ENCODE measurements at places on chromosomes 6 and 20.

- DNase-seq = no peak
These were observed 42.8 kb downstream of the MYH7B start for GRCh38 chr20:34998331-34998950.

- DNase-seq = no peak
These were observed 6.0 kb downstream of the LAMA5 start for GRCh38 chr20:62360854-62361798.

- DNase-seq = no peak
These were observed 239.8 kb downstream of the CDC5L start for GRCh38 chr6:44627091-44627882.

DNA sequence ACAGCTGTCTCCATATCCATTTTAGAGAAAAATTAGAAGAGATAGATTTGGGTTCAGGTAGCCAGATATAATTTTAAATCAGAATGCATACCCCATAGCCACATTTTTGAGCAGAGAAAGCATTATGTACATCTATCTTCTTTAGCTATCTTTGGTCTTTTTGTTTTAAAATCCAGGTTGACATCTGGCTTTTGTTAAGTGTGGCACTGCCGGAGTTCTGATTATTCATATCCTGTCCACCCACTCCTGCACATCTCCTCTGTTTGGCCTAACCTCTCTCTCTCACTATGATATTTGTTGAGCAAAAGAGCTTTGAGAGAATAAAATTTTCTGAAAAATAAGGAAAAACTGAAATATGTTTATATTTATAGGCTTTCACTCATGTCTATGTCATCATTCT is 189.7 kb downstream of the PACRG start:
- DNase-seq = no peak

- no peak for DNase-seq
These were observed 387.5 kb downstream of the HACE1 start for GRCh38 chr6:104472021-104472901.

- no peak for DNase-seq
These were observed 523.7 kb downstream of the TFAP2B start for GRCh38 chr6:51342393-51342792.

- peak; percentile 32 for DNase-seq
These were observed 75.4 kb upstream of the ECI2 start for GRCh38 chr6:4210629-4211419.

DNA sequence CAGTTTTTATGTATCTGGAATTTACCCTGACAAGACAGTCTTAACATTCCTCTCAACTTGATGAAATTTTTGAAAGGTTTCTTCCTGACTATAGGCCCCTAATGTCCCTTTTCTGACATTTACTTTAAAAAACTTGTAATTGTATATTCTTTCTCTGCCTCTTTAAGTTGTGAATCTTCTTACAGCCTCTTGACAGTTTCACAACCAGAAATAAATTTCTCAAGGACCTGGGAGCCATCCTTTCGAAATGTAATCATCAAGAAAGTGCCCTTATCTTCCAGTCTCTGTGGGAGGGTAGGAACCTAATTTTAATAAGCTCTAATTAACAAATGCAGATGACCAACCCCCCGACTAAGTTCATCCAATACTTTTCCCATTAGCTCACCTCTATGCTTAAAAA is 403.6 kb upstream of the GJE1 start:
- DNase-seq = no peak

GRCh38 chr6:25899580-25900408 is 25.8 kb upstream of the SLC17A3 start:
- DNase-seq = no peak

GRCh38 chr20:44792796-44793195 is 17.6 kb downstream of the RIMS4 start:
- no peak for DNase-seq

- peak; percentile 45 for DNase-seq
These were observed 30.1 kb upstream of the SLC16A10 start for GRCh38 chr6:111057074-111057752.

GRCh38 chr20:59770851-59771250 is 162.6 kb downstream of the SYCP2 start:
- DNase-seq = no peak

DNA sequence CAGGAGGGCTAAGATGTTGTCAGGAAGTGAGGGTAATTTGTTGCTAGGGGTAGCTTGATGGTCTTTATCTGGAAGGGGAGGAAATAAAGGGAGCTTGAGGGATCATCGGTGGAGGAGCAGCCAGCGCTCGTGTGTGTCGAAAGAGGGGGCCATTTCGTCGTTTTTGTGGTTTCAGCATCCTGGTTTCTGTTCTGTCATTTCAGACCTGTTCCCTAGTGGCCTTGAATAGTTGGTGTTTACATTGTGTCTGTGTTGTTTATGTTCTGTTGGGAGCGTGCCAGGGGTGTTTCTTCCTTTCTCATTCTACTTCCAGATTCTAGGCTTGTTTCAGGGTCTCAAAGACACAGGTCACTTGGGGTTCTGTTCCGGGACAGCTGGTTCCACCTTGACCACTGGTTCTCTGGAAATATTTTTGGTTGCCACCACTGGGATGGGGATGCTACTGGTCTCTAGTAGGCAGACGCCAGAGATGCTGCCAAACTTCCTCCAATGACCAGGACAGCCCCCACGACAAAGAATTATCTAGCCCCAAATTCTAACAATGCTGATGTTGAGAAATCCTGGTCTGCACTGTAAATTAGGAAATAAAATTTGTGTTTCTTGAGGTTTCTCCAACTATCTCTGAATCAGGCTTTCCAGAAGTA is 113.9 kb upstream of the NAA20 start:
- no peak for DNase-seq

DNA sequence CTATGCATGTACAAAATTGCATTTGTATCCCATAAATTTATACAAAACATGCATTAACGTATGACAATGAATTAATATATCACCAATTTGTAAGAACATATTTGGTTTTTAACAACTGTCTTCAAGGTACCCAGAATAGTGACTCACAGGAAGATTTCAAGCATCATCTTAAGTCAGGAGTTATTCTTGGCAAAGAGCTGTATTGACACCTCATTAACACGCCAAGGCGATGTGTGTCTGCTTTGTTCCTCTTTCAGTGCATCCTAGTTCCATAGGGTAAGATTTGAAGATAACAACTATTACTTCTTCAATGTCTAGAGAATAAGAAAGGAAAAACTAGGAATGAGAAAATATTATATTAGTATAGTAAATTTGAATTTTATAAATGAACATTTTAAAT is 35.8 kb upstream of the TPD52L1 start:
- no peak for DNase-seq

DNA sequence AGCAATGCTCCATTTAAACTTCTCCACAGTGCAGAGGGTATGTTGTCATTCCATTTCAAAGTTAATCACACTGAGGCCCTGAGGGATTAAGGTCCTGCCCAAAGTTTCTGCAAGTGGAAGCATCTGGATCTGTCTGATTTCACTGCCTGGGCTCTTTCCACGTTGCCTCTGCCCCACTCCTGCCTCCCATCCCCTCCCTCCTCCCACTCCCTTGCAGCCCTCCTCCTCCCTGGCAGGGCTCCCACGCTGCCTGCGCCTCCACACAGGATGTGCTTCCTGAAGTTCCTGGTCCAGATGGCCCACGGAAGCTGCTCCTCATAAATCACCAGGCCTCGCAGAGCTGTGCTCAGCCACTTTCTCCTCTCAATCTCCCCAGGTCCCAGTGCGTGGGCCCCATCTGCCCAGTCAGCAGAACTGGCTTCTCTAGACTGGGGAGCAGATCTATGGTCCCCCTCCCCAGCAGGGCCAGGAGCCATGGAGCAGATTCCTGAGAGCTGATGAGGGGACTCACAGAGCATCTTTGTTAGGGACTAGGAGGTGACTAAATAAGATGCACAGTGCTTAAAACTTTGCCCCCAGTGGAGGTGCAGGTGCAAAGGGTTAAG is 65.4 kb upstream of the MAFB start:
- DNase-seq = no peak

DNA sequence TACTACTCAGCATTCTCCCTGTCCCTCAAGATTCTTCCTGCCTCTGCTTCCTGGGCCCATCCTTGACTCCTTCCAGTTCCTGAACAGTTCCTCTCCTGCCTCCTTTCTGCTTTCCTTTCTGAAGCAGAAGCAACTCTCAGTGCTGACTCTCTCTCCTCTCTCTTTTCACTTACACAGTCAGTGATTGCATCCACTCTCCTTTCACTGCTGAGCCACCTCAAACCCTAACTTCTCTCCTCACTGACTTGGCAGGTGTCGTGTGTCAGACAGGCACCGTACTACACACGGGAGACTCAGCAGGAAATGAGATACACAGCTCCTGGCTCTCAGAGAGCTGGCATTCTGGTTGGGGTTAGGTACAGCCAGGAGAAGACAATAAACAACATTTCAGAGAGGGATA is 5.6 kb downstream of the ABHD16A start:
- DNase-seq = no peak

- no peak for DNase-seq
These were observed 133.4 kb upstream of the MYLIP start for GRCh38 chr6:15995493-15995892.

DNA sequence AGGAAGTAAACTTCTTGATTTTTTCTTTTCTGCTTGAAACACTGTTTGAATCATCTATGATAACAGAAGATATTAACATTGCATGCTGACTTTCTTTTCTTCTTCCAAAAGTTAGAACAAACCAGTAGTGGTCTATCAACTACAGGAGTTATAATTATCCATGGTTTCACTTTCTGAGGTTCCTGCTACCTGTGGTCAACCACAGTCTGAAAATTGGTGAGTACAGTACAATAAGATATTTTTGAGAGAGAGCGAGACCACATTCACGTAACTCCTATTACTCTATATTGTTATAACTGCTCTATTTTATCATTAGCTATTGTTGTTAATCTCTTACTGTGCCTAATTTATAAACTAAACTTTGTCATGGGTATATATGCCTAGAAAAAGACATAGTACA is 86.1 kb downstream of the MAP7 start:
- DNase-seq = no peak

- no peak for DNase-seq
These were observed 43.0 kb downstream of the TSPYL4 start for GRCh38 chr6:116210750-116211425.

GRCh38 chr6:17015551-17016381 is 86.1 kb upstream of the STMND1 start:
- DNase-seq = peak; percentile 22

- no peak for DNase-seq
These were observed 39.7 kb upstream of the EMILIN3 start for GRCh38 chr20:41406353-41406752.

DNA sequence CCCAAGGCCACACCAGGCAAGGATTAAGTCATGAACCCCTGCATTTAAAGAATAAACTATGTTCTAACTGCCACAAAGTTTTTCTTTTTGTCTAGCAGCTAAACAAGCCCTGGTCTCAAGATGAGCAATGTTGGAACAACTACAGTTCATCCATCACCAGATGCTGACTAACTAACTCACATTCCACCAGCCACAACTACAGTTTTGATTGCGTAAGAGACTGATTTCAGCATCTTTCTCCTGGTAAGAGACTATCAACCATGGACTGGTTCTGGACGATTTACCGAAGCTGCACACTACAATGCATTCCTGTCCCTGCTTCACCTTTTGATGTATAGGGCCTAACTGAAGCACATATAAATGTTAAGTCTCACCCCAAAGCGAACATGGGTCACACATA is 43.0 kb downstream of the F13A1 start:
- no peak for DNase-seq

GRCh38 chr6:52394251-52394666 is 25.9 kb upstream of the EFHC1 start:
- DNase-seq = peak; percentile 49

GRCh38 chr6:73131706-73132105 is 93.6 kb downstream of the KHDC1L start:
- no peak for DNase-seq

DNA sequence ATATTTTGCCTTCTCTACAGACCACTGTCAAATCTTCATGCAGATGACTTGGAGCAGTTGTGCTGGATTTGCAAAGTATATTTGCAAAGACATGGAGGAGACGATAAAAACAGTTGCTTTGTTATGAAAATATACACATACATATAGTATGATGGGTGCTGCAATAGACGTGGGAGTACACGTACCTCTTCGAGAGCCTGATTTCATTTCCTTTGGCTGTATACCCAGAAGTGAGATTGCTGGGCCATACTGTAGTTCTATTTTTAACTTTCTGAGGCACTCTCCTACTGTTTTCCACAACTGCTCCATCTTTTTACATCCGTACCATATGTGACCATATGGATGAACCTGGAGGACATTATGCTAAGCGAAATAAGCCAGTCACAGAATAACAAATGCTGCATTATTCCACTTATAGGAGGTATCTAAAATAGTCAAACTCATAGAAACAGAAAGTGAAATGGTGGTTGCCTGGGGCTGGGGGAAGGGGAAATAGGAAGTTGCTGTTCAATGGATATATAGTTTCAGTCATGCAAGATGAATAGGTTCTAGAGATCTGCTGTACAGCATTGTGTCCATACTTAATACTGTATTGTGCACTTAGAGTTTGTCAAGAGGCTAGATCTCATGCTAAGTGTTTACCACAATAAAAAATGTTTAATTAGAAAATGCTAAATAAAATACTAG is 223.8 kb downstream of the HAO1 start:
- no peak for DNase-seq

DNA sequence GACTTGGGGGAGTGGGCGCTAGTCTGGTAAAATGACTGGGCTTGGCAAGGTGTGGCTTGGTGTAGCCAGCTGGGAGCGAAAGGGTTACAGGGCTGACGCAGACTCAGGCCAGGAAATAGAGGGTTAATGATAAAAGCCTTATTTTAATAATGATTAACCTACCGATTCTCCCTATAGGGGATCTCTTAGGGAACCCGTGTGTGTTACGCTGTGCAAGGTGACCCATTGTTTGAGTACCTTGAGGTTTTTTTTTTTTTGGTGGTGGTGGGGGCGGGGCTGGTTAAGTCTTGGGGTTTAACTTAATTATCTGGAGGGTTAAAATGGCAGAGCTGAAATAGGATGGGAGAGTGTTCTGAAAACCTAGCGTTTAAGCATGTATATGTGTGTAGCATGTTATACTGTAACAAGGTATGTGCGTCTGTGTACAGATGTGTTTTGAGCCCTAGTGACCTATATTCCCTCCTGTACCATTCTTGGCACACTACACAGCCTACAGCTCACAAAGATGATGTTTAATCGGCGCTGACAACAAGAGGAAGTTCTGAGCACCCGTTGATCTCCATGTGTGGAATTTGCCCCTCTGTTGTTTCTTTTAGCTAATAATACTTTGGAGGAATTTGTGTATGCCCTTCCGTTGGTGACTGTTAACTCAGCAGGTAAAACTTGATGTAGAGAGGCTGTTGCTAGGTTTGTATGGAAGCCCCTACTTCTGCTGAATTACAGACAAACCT is 1.3 kb downstream of the CARMIL1 start:
- no peak for DNase-seq

DNA sequence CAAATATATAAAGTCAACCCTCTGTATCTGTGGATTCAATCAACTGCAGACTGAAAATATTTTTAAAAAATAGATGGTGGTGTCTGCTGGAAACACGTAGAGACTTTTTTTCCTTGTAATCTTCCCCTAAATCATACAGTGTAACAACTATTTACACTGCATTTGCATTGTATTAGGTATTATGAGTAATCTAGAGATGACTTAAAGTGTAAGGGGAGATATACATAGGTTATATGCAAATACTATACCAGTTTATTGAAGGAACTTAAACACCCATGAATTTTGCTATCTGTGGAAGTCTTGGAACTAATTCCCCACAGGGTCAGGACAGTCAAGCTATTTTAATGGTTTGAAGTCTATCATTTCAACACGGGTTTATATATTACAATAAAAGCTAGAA is 10.2 kb downstream of the HDAC2 start:
- no peak for DNase-seq

- no peak for DNase-seq
These were observed 135.6 kb upstream of the SLC22A23 start for GRCh38 chr6:3592371-3592941.

GRCh38 chr6:43492673-43493072 is 15.3 kb downstream of the TJAP1 start:
- DNase-seq = no peak

Data from CD4-positive, alpha-beta T cell treated with Interleukin-6 at 100 ng/mL for 8 hours (primary cell).